WTC11 (cell line): ENCODE measurements at places on chromosomes 11 and 22. TPM values are rescaled to one million over a fixed set of nuclear protein-coding genes. Genes with fewer than 3 reads are reported as not detected.
A peak's percentile ranks its signal among the peaks of the same experiment; 100 is the strongest.

DNA sequence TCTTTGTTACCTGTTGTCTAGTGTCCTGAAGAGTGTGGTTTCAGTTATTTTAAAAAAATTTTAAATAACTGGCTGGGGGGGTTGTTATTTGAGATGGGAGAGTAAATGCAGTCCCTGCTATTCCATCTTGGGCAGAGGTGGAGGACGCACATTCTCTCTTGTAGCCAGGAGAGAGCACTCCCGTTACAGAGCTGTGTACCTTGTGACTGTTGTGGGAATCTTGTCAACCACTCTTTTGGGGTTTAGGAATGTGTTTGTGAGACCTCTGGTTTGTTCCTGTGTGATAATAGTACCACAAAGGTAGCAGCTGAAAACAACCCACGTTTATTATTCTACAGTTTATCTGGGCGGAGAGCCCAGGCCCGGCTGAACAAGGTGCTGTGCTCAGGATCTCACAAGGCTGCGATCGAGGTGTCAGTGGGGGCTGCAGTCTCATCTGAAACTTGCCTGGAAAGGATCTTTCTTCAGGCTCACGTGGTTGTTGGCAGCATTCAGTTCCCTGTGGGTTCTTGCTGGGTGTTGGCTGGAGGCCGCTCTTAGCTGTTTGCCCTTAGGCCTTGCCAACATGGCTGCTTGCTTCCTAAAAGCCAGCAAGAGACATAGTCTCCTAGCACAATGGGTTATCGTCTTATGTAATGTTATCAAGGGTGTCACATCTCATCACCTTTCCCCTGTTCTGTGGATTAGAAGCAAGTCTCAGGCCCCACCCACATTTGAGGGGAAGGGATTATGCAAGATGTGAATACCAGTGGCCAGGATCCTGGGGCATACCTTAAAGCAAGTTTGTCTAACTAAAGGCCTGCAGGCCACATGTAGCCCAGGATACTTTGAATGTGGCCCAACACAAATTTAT is 20.6 kb downstream of the IGHMBP2 start:
- H3K27me3 ChIP-seq: no peaks in the 10 kb centered on the region
- DNase-seq: no peak
- H3K4me1 ChIP-seq: no peaks in the 10 kb centered on the region
- peaks cover 79% of the 10 kb centered on the region for H3K36me3 ChIP-seq
- no peak overlapping the region for H3K27ac ChIP-seq

DNA sequence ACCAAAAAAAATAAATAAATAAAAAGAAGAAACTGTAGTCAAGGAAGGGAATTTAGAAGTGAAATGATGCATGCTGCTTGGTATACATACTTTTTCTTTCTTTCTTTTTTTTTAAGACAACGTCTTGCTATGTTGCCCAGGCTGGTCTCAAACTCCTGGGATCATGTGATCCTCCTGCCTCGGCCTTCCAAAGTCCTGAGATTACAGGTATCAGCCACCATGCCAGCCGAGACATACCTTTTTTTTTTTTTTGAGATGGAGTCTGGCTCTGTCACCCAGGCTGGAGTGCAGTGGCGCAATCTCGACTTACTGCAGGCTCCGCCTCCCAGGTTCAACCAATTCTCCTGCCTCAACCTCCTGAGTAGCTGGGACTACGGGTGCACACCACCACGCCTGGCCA is 21.7 kb upstream of the ARRB1 start:
- H3K4me3 ChIP-seq: no peak overlapping the region
- H3K27ac ChIP-seq: no peak overlapping the region
- peaks cover 11% of the 10 kb centered on the region; the same call in 1 of the 2 replicates for H3K4me1 ChIP-seq
- no peak for DNase-seq
- no peaks in the 10 kb centered on the region for H3K27me3 ChIP-seq

GRCh38 chr11:72179804-72180396 is 12.0 kb upstream of the FOLR1 start:
- DNase-seq: no peak
- no peaks in the 10 kb centered on the region for H3K36me3 ChIP-seq
- H3K4me1 ChIP-seq: no peaks in the 10 kb centered on the region
- no peak overlapping the region for H3K27ac ChIP-seq
- no peak overlapping the region for H3K4me3 ChIP-seq

DNA sequence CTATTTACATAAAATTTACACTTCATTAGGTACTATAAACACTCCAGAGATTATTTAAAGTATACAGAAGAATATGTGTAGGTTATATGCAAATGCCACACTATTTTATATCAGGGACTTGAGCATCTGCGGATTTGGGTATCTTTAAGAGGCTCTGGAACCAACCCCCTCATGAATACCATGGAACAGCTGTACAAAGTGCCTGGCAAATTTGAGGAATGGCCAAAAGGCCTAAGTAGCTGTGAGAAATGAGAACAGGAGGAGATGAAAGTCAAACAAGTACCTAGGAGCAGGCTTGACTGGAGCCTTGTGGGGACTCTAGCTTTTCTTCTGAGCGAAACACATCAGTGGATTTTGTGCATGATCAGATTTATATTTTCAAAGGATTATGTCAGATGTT is 149.3 kb downstream of the RBFOX2 start:
- H3K36me3 ChIP-seq: peaks cover 3% of the 10 kb centered on the region; the same call in 1 of the 2 replicates
- peak overlapping the region; percentile 24; the same call in 1 of the 2 replicates for H3K27ac ChIP-seq

- H3K4me1 ChIP-seq: peaks cover 3% of the 10 kb centered on the region; the same call in 1 of the 2 replicates
- no peaks in the 10 kb centered on the region; the same call in 1 of the 2 replicates for H3K27me3 ChIP-seq
- no peak overlapping the region for H3K4me3 ChIP-seq
- DNase-seq: no peak
- H3K36me3 ChIP-seq: no peaks in the 10 kb centered on the region
- no peak overlapping the region for H3K27ac ChIP-seq
Observed at GRCh38 chr22:48863965-48864528, 963.6 kb downstream of the BRD1 start.

The APOL5 gene
- total RNA-seq: not detected in 3 replicates

The SSTR3 gene
- total RNA-seq: 0.21 to 0.25 TPM (median 0.22 TPM) in 3 replicates
